ENCODE measurements at places on chromosomes 16 and 17.

DNA sequence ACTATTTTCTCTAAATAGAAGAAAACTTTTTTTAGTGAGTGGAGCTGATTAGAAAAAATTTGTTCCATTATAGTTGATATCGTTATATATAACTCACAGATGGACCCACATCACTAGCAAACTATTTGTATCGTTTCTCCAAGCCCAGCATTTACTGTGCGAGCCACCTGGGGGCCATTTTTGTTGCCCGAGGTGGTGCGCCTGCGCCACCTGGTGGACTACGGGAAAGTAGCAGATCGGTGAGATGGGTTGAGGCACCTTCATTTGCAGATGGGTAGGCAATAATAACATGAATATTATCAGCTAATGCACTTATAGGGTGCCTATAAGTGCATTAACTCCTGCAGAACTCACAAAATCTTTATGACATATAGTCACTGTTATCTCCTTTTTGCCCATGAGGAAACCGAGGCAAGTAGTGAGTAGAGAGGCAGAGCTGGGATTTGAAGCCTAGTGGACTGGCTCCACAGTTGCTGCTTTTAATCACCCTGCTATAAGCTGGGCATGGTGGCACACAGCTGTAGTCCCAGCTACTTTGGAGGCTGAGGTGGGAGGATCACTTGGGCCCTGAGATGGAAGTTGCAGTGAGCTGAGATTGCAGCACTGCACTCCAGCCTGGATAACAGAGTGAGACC is 23.2 kb upstream of the NTN1 start:
- DNase-seq = peak; percentile 82

DNA sequence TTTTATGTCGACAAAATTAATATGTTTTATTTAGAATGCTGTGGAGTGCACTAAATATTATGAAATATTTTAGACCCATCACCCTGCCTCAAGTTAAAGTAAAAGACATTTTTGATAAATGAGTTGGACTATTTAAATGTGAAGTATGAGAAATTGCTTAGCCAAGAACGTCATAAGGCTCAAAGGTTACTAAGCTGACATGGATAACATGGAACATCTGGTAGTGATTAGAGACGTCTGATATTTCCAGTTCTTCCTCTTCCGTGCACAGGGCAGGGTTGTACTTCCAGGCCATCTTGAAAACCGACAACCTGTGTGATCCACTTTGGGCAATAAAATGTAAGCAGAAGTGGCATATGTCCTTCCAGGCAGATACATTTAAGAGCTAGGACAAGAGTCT is 7.2 kb upstream of the CCL8 start:
- DNase-seq = no peak

GRCh38 chr17:82351254-82351712 is 7.8 kb upstream of the TEX19 start:
- no peak for DNase-seq

- DNase-seq = no peak
These were observed 16.4 kb downstream of the CCL11 start for GRCh38 chr17:34301986-34302385.

DNA sequence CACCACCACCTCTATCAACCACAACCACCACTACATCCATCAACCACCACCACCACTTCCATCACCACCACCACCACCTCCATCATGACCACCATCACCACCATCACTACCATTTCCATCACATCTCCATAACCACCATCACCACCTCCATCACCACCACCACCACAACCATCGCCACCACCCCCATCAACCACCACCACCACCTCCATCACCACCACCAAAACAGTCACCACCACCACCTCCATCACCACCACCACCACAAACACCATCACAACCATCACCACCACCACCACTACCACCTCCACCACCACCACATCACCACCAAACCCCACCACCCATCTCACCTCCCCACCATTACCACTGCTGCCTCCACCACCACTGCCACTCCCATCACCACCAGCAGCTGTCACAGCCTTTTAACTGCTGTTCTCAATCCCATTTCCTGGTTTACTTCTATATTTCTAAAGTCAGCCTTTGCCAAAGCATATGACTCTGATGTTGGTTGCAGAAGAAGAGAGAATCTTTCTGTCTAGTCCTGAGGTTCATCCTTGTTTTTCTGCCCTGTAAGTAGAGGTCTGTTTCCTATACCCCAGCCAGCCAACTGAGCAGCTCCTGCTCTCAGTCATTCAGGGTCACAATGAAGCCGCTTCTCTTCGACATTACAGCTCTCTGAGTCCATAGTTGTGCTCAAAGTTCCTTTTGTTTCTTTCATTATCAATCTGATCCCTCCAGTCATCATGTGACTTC is 14.0 kb downstream of the MARCHF10 start:
- no peak for DNase-seq

- DNase-seq = no peak
These were observed 50.5 kb downstream of the CBFA2T3 start for GRCh38 chr16:88926374-88926990.

GRCh38 chr17:309361-309888 is 43.2 kb downstream of the RPH3AL start:
- no peak for DNase-seq

DNA sequence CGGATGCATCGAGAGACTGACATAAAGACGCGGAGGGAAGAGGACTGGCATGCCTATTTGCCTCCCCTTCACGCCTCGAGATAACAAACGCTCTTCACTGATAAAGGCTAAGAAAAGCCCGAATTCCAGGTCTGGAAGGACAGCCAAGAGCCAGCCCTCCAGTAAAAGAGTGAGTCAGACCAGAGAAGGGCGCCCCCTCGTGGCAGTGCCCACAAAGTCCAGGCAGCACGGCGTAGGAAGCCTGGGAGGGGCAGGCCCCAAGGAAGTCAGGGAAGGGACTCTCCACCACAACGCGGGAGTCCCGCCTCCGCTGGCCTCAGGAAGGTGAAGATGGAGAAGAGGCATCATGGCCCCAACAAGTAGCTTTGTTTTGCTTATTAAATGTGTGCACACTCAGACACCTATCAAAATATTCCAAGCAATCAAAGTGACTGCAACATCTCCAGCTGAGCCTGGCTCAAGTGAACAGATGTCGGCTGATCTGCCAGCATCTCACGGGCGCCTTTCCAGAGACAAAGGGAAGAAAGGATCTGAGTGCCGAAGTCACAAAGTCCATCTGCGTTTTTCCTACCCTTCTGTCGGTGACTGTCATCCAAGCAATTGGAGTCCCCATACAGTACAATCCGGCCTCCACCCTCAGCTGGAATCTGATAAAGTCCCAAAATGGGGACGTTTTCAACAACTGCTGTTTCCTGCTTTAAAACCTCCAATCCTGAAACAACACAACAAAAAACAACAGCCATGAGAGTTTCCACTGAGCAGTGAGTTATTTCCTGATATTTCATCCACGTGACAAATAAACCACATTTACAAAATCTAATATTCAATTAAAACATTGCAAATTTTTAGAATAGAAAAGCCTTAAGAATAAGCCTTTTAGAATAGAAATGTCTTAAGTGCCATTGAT is 20.4 kb upstream of the SLC38A8 start:
- peak; percentile 59 for DNase-seq

GRCh38 chr17:32398946-32399345 is 45.4 kb upstream of the PSMD11 start:
- no peak for DNase-seq

DNA sequence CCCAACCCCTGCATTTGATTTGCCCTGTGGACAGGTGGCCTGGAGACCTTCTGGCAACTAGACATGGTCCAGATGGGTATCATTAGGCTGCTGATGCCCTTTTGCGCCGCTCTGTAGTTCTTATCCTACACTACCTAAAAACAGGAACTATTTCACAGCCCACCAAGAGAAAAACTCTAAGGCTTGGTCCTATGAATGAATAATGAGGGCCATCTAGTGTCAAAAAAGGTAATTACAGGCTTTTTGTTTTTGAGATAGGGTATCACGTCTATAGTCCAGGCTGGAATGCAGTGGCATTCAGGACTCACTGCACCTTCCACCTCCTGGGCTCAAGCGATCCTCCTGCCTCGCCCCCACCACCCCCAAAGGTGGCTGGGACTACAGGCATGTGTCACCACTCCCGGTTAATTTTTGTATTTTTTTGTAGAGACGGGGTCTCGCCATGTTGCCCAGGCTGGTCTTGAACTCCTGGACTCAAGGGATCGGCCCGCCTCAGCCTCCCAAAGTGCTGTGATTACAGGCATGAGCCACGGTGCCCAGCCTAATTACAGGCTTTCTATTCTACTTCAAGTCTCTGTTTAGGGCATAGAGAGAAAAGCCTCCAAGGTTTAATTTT is 20.9 kb downstream of the COIL start:
- no peak for DNase-seq

GRCh38 chr17:37844158-37844976 is 79.8 kb upstream of the TBC1D3K start:
- peak; percentile 43 for DNase-seq

- peak; percentile 64 for DNase-seq
These were observed 520 bp downstream of the JPT2 start for GRCh38 chr16:1678500-1679098.

DNA sequence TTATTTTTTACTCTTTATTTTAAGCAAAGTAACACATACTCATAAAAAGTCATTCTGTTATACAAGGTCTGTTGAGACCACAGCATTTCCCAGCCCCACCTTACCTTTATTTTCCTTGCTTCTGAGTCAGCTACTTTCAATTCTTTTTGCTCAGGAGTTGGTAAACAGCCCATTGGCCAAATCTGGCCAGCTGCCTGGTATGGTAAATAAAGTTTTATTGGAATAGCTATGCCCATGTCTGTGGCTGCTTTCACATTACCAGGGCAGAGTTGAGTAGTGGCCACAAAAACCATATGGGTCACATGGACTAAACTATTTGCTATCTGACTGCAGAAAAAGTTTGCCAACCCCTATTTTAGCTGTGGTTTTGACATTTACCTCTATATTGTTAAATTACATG is 3.4 kb upstream of the NSRP1 start:
- DNase-seq = no peak

DNA sequence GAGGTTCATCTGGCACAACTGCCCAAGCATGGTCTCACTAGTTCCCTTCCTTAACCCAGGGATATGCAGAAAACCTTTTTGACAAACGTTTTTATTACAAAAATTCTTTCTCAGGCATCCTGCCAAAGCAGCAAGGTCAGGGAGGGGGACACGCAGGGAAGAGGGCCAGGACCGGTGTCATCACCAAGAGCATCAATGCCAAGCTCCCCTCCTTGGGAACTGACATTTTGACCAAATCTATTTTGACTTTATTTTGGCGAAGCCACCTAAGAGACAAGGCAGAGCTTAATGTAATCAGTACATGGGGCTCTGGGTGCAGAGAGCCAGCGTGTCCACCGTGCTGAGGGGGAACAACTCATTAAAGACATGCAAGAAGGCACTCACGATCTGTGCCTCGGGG is 265.2 kb downstream of the CBLN1 start:
- no peak for DNase-seq

GRCh38 chr16:10579965-10580882 is at the start of gene EMP2:
EMP2 (minus strand) TSS chr16:10580598; CDS start chr16:10547617, 32,981 bp downstream.
- DNase-seq = no peak

- no peak for DNase-seq
These were observed 69.6 kb upstream of the ATP2A3 start for GRCh38 chr17:4033751-4034251.

DNA sequence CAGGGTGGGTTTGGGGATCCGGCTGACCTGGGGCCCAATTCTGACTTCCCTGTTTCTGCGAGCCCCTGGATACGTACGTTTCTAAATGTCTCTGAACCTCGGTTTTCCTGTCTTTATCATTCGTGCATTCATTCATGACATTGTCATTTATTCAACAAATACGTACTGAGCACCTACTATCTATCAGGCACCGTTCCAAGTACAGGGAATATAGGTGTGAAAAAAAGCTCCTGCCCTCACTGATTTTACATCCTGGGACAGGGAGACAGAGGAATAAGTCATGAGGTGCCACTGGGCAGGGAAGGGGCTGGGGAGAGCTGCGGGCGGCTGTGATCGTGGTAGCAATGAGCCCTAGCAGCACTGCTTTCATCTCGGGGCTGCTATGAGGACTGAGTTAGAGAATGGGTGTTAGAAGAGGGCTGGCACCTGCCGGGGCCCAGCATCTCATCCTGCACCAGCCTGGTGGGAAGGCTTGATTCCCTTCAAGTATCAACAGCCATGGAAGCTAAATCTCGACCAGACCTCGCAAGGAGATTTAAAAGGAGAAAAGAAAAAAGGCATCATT is 88.3 kb upstream of the DNAH17 start:
- no peak for DNase-seq

DNA sequence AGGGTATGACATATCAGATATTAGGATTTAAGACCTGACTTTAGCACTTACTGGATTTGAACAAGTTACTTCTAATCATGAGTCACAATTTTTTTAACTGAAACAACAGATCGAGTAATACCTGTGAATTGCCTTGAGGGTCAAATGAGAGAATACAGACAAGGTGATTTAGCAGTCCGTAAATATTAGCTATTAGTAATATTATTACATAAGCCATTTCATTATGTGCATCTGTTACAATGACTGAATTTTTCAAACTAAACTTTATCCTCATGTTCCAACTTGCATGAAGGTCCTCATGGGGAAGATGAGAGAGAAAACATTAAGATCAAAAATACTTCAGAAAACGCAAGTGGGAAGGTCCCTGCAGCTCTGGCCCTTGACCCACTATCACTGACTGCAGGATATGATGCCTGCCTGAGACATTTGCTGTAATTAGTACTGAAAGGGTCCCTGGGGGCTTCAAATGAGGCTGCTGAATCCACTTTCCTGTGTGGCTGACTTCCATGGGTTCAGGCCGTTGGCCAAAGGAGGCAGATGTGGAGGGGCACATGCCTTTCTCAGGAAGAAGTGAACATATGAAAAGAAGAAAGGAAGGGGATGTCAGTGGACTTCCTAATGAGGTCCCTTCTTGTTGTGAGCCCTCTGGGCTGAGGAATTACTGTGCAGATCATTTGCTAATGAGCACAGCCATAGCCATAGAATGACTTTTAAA is 441.7 kb downstream of the CDH11 start:
- no peak for DNase-seq

- no peak for DNase-seq
These were observed 17.0 kb downstream of the N4BP1 start for GRCh38 chr16:48592839-48593429.

DNA sequence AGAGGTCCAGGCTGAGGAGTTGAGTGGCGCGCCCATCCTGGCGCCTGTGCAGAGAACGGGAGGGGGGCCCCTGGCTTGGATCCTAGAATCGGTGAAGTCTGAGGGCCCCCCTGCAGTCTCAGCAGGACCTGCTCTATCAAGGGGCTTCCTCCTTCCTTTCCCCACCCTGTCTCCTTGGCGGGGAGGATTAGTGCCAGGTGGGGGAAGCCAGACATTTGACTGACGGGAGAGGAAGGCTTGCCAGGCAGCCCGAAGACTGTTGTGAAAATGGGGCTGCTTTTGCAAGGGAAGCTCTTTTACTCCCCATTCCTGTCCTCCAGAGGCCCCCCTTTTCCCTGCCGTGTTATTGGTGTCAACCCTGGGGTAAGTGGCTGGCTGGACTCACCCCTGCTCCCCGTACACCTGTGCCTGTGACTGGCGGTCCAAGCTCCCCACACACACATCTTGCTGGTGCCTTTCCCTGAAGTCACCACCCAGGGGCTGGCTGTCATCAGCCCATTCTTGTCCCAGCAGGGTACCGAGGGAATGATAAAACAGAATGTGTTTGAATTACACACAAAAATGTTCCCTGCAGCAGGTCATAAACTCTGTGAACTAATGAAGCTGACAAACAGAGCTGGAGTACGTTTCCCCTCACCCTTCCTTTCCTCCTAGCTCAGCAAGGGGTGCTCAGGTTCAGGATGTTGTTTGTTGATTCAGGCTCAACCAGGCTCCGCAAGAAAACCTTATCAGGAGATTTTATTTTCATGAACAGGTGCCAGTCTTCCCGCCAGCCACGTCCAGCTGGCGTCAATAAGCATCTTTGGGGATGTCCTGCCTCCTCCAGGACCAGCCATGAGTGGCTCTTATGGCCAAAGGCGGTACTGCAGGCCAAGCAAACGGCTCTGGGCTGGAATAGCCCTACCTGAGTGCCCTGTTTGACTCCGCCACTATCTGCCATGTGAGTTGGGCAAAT is 4.4 kb upstream of the ARMC7 start:
- no peak for DNase-seq
